ENCODE measurements at places on chromosomes 2 and 18.

DNA sequence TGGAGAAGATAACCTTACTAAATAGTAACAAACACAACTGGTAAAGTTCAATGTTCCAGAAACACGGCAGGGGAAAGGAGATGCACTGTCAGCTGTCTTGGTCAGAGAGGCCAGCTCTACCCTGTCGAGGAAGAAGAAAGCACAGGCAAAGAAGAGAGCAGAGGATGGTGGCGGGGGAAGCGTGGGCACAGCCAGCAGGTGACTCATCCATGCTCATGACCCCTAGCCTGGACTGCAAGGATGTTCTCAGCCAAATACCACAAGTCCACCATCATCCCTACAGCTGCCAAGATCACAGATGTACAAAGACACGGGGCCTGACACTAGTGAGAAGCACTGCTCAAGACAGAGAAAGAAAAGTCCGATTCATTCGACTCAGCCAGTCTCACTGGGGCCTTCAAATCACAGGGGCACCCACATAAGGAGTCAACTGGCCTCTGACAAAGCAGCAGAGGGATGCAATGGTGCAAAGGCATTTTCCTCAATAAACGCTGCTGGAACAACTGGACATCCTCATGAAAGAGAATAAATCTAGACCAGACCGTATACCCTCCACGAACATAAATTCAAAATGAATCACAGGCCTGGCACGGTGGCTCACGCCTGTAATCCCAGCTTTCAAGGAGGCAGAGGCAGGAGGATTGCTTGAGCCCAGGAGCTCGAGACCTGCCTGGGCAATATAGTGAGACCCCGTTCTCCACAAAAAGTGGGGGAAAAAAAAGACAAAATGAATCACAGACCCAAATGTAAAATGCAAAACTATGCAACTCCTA lies 5.6 kb downstream of the DTYMK start:
- DNase-seq = peak; percentile 95

DNA sequence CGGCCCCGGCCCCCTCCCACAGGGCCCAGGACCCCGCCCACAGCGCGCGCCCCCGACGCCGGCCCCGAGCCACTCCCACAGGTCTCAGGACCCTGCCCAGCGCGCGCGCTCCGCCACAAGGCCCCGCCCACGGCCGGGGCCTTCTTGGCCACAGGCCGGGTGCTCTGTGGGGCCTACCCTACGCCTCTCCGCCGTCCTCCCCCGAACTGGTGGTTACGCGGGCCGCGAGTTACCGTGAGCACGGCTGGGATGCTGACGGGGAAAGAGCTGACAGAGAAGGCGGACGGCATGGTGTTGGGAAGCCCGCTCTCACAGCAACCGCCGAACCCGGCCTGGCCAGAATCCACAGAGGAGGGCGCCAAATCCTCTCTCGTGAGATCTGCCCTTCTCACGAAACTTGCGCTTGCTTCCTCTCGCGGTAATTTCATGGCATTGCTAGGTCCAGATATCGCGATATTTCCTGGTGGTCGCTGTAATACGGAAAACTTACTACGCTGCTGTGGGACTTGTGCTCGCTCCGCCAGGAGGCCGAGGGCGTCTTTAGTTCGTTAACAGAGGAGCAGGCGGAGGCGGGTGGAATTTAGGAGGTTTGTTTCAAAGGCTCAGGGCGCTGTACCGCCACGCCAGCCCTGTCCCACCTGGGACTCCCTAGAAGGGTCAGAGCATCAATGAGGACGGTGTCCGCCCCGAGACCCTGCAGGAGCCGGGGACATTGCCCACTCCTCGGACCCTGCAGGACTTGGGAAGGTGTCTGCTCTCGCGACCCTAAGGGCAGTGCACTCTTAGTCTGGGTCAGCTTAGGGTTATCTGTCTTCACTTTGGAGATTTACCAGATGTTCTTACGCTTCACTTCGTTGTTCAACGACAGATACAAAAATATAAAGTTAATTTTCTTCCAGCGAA lies at the start of gene TMEM18:
TMEM18 (minus strand) TSS at position 351 of the 903 bp plus-strand sequence; CDS start at position 290, 61 bp downstream.
- peak; percentile 100 for DNase-seq

DNA sequence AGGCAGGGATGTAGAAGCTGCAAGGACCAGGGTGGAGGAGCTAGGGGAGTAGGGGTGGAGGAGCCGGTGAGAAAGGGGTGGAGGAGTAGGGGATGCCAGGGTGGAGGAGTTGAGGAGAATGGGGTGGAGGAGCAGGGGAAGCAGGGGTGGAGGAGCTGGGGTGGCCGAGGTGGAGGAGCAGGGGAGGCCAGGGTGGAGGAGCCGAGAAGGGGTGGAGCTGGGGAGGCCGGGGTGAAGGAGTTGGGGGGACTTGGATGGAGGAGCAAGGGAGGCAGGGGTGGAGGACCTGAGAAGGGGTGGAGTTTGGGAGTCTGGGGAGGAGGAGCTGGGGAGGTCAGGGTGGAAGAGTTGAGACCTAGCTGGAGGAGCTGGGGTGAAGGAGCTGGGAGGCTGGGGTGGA lies 13.3 kb downstream of the SOX11 start:
- DNase-seq = no peak

DNA sequence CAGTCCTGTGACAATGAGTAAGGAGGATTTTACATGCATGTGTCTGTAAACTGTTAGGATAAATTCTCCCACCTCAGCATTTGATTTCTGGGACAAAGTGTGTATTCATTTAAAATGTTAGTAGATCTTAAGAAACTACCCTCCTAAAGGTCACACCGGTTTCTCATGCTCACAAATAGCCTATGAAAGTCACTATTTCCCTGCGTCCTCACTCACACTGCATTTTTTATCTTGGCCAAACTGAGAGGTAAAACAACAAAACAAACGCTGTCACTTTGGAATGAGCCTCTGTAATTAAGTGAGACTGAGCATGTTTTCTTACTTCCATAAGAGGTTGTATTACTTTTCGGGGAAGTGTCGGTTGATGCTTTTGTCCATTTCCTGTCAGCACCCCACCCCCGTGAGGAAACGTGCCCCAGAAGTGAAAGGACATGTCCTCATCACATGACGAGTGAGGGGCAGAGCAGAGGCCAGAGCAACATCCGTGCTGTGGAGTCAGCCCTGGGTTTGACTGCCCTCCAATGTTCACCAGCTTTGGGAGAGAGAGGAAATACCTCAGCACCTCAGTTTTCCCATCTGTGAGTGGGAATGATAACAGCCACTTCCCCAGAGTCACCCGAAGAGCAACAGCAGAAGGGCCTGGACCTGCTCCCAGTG lies 3.1 kb downstream of the GYPC start:
- peak; percentile 77 for DNase-seq

DNA sequence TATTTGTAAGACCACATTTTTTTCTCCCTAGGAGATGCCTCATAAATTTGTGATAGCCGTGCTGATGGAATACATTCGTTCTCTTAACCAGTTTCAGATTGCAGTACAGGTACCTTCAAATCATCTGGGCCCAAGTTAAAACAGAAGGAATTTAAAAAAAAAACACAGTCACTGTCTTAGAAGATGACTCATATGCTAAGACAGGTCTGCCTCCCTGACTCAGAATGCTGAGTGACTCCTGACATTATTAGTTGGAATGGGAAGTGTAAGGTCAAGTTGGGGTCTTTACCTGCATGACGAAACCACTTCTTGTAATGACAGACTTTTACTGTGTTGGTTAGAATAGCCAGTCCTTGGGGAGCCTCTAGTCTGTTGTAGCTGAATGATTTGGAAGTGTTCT lies 26.3 kb downstream of the RMC1 start:
- peak; percentile 32 for DNase-seq

GRCh38 chr18:9771977-9772660 lies 64.0 kb downstream of the RAB31 start:
- no peak for DNase-seq

- DNase-seq = peak; percentile 95
Measured at GRCh38 chr2:144414324-144414845, 105.5 kb downstream of the ZEB2 start.

GRCh38 chr2:207254591-207255464 lies 89.1 kb upstream of the KLF7 start:
- DNase-seq = peak; percentile 48

DNA sequence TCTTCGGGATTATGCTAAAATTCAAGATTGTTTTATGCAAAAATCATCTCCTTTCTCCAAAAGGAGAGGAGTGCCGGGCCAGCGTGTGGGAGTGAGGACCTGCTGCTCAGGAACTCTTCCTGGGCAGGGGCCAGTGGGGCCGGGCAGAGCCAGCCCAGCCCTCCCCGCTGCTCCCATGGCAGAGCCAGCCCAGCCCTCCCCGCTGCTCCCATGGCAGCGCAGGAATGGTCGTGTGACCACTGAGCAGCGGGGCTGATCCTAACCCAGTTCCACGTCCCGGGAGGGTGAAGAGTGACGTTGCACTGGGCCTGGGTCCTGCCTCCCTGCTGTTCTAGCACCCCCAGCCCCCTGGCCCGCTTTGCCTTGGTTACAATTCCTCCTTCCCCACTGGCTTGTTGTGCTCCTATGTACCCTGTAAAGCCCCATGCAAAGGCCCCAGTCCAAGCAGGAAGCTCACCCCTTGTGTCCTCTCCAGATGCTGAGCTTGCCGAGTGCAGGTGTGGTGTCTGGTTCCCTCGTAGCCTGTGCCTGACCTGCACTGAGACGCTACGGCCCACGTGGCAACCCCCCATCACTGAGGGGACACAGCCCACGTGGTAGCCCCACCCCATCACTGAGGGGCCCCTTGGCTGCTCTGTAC lies 11.4 kb upstream of the NEU4 start:
- no peak for DNase-seq

DNA sequence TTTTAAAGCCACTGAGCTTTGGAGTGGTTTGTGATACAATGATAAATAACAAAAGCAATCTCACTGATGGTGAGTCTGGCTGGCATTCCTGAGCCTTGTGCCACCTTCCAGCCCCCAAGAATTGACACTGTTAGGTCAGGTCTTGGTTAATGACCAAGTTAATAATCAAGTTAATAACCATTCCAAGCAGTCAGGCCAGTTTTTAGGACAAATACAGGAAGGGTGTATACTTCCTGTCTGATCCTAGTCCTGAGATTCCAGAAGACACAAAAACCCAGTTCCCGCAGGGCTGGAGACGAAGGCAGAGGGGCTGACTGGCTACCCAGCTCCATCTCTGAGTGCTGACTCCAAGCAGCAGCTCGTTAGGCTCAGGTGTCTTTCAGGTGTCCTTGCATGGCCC lies 74.6 kb upstream of the LAPTM4A start:
- no peak for DNase-seq

DNA sequence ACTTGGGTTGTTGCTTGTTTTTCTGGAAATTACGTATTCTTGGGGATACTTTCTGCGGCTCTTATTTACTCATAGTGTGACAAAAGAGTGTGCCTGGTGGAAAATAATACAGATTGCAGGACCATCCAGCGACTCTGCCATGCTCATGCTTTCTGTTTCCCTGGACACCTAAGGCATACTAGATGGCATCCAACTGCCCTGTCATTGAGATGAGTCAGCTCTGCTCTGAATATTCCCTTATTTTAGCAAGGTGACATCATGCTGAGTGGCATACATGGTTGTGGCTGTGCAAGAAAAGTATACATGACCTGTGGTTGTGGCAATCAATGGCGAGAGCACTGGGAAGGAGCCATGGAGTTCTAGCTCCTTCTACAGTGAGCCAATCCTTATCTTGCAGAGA lies 471.0 kb downstream of the TMEM182 start:
- no peak for DNase-seq

DNA sequence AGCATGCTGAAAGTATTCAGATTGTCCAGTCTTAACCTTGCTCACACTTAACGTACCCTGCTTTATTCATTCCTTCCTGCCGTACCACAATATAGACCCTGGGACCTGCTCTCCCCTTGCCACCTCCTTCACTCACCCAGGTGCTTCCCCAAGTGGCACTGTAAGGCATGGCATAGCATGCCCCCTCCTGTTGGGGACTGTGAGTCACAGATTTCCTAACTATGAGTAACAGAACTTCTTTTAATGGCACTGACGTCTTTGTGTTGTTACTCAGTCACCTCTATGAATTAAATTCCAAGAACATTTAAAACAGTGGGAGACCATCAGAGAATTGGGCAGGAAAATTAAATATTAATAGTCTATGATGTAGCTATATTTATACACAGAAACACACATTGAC lies 117.2 kb downstream of the CTNNA2 start:
- no peak for DNase-seq

DNA sequence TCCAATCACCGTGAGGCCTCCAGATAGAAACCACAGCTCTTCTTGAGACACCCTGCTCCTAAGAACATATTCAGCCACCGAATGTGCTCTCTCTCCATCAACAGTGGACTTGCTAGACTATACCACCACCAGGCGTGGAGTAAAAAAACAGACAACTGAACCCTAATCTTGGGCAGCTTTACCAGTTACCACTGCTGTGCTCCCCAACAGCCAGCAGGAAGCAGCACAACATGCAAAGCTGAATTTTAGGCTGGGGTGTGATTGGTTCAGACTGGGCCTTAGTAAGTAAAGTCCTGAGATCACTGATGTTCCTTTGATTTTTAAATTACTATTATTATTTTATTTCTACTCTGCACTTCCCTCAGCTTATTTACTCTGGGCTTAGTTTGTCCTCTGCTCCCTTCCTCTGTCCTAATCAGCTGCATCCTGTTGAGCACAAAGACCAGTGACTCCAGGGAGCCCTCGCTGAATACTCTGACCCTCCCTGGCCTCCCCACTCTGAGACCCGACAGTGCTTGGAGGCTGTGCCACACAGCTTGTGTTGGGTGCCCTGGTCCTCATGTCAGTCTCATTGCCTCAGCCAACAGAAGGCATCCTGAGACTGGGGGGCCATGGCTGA lies 21.9 kb downstream of the MRPL35 start:
- peak; percentile 73 for DNase-seq

- no peak for DNase-seq
Measured at GRCh38 chr2:102498414-102498813, 25.4 kb downstream of the SLC9A4 start.

DNA sequence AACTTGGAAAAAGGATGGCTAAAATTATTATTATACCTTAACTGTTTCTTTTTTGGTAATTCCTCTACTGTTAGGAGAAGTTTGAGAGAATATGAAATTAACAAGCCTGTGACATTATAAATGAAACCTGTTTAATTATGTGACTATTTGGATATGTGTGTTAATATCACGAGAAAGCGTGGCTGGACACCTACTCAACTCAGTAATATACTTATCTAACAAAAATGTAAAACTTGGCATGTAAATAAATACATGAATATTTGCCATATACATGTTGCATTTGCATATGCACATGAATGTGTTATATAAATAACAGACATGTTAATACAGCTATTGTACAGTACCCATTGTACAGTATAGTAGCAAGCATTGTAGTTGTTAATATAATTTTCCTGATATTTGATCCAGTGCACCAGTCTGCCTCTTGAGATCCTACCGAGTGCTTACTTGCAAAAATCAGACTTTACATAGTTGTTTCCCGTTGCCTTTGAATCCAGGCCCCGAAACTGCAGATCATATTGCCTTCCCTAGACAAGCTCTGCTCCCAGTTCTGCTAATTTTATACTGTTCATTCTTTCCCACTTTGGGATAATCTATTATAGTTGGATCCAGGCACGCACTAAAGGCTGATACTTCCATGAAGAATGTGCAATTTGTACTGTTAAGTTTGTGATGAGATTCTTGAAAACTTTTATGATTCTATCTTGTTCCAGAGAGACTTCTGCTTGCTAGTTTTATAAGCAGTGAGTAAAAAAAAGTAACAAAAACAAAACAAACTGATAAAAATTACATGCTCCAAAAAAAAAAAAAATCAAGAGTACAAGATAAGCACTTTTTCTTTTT lies 395.6 kb downstream of the ARHGAP15 start:
- DNase-seq = peak; percentile 27
